ENCODE measurements at places on chromosomes 1 and 21.

- DNase-seq: no peak
These were observed 83.6 kb upstream of the CNTN2 start for GRCh38 chr1:204959374-204959773.

DNA sequence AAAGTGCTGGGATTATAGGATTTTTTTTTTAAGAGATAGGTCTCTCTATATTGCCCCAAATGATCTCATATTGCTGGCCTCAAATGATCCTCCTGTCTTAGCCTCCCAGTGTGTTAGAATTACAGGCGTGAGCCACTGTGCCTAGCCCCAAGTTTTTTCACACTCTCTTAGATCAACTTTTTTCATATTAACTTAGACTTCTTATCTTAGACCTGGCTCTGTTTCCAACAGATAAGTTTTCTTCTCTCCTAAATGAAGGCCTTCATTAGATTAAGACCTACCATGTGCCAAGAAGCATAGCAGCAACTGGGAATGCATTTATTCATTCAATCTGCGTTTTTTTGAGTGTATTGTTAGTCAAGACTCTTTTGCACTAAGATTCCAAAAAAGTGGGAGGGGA, 20.2 kb upstream of the HTR1D start:
- no peak for DNase-seq

DNA sequence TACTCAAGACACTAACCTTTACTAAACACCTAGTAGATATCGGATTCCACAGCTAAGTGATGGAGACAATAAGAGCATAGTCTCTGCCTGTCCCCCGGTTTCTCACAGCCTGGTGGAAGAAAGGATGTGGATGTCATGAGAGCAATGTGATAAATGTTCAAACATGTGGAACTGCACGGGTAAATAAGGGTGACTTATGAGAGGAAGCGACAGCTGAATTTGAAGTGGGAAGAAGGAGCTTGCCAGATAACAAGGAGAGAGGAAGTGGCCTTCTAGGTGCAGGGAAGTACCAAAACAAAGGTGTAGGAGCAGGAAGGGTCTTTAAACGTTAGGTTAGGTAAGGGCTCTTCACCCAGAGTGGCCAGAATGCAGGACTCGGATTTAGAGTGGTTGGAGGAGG, 178.6 kb upstream of the NRIP1 start:
- no peak for DNase-seq

- DNase-seq: no peak
These were observed 2.2 kb downstream of the PGBD5 start for GRCh38 chr1:230423951-230424350.

GRCh38 chr1:3469104-3469848, 14.8 kb downstream of the ARHGEF16 start:
- no peak for DNase-seq

All from stimulated activated CD8-positive, alpha-beta memory T cell treated with anti-CD3 and anti-CD28 coated beads, Interleukin-12 subunit alpha, Interleukin-12 subunit beta, amount 100 ng/mL, for 1 hour (primary cell).